PC-3 (cell line): ENCODE measurements at places on chromosomes 1 and 21. TPM values are rescaled to one million over a fixed set of nuclear protein-coding genes. Genes with fewer than 3 reads are reported as not detected.

DNA sequence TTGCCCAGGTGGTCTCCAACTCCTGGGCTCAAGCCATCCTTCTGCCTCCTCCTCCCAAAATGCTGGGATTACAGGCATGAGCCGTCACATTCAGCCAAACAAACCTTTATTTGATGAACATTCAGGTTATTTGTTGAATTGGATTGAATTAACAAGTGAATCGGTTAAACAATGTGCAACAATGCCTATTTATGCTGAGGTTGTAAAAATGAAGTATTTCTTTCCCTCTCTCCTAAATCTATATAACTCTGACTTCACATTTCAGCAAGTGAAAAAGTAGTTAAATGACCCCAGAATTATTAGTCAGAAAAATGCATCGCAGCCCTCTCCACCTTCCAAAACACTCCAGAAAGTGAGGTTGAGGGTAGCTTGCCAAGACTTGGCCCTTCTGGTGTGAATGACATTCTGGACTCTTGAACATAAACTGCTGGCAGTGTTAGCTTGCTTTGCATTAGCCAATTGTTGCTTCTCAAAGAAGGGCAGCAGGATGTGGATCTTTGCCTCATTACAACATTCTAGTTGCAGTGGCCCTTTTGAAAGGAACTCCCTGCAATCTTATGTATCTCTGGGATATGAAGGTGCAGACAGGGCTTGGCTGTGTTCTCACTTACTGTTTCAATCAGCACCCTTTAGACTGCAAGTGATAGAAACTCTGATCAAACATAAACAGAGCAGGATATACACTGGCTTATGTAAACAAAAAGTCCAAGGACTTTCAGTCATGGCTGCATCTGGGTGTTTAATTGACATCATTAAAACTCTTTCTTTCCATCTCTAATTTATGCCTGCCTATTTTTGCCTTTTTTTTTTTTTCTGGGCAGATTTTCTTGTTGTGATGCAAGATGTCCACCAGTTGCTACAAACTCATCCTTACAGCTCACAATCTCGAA, 22.4 kb downstream of the EDN2 start:
- no peak for DNase-seq

GRCh38 chr1:54996359-54996868, 2.3 kb upstream of the BSND start:
- peak; percentile 84 for DNase-seq

GRCh38 chr1:50488356-50488755, 65.1 kb upstream of the DMRTA2 start:
- DNase-seq = no peak

DNA sequence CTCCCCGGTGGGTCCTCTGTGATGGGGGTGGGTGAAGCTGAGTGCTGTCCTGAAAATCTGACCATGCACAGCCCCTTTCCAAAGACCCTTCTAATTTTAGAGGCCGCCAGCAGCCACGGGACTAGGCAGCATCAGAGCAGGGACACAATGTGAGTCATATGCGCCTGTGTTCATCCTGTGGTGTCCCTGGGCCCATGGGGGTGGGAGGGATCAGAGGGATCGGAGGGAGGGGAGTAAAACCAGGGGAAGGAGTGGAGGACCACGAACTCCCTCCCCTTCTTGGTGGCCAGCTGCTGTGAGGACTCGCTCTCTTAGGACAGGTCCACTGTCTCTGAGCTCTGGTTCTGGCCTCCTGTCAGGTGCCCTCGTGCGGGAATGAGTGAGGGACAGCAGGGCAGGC, 61.5 kb downstream of the ADARB1 start:
- no peak for DNase-seq

GRCh38 chr21:34838956-34839820, 170.4 kb downstream of the CLIC6 start:
- DNase-seq = no peak

DNA sequence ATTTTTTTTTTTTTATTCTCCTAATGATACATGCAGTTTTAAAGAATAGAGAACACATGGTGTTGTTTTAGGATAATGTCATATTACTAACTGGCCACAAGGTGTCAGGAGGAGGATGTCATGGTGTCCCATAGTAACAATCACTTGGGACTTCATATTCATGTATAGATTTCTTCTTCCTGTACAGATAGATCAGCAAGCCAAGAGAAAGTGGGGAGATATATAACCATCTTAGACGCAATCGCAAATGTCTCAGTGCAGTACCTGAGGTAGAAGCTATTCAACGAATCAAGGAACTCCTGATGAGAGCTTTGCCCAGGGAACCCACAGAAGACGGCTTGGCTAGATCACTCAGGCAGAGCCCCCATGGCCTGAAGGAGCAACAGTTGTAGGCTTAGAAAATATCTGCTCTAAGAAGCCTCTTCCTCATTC, 12.3 kb downstream of the OR2T11 start:
- DNase-seq = peak; percentile 64

GRCh38 chr21:28160378-28160777, 832.3 kb downstream of the LTN1 start:
- no peak for DNase-seq

- DNase-seq = peak; percentile 53
Measured at GRCh38 chr1:115717541-115717940, 51.0 kb downstream of the CASQ2 start.

DNA sequence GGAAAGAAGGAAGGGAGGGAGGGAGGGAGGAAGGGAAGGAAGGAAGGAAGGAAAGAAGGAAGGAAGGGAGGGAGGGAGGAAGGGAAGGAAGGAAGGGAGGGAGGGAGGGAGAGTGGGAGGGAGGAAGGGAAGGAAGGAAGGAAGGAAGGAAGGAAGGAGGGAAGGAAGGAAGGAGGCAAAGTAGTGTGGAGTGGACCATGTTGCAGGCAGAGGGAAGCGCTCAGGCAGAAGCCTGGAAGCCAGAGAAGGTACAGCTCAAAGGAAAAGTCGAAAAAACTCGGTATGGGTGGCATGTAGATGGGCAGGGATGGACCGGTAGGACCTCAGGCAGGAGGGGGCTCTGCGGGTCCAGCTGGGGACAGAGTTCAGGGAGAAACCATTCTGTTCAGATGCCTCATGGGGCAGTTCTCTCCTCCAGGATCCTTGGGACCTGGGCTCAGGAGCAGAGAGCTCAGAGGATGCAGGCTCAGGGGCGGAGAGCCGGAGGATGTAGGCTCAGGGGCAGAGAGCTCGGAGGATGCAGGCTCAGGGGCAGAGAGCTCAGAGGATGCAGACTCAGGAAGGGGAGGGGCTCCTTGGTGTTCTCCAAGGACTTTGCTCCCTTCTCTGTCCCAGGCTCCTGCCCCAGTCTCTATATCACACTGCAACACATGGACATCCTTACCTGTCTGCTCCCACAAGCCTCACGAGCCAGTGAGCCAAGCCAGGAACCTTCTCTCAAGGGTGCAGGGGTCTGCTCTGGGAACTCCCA, 13.6 kb upstream of the PADI3 start:
- DNase-seq = no peak

DNA sequence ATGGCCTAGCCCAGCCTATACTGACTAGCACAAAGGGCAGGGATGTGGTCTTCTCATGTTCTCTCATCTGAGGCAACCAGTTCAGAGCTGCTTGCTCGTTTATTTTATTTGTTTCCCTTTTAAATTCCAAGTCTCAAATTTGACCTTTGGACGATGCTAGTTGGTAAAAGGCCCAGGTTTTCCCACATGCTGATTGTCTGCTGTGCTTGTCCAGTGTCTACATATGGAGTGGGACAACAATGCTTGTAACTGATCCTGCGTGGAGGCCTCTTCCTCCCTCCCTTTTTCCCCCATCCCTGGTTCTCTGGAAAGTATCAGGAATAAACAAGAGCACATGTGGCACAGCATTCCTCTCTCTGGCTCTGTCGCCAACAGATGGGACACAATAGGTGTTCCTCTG, 34.0 kb upstream of the BEND5 start:
- no peak for DNase-seq

GRCh38 chr1:21268281-21269239, 21.7 kb downstream of the ECE1 start:
- no peak for DNase-seq

GRCh38 chr1:194055536-194055935, 869.1 kb upstream of the B3GALT2 start:
- no peak for DNase-seq

DNA sequence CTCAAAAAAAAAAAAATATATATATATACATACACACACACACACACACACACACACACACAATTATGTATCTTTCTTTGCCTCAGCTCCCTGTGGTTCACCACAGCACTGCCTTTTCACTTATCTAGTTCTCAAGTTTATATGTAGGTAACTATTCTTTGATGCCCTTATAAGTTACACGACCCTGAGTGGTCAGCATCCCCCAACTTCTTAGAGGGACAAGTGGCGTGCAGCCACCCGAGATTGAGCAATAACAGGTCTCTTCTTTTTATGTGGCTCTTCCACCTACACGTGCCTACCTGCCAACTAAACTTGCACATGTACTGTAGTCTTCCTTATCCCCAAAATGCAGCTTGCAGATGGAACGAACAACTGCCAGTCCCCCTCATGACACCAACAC, 120.8 kb downstream of the GABPA start:
- DNase-seq = no peak

DNA sequence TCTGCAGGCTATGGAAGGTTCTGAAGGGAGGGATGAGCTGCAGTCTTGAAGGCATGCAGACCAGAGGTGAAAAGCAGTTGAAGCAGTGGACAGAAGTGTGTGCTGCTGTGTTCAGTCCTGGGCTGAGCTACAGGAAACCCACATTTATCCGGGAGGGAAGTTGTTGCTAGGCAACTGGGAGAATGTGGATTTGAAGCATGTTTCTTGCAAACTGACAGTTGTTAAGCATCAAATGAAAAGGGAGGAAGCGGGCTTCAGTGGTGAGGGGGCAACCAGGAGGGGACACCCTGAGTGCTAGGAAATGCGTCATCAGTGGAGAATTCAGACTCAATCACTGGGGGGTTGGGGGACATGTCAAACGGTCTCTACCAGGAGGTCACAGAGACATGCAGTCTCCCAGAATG, 28.7 kb downstream of the ABCA4 start:
- no peak for DNase-seq

DNA sequence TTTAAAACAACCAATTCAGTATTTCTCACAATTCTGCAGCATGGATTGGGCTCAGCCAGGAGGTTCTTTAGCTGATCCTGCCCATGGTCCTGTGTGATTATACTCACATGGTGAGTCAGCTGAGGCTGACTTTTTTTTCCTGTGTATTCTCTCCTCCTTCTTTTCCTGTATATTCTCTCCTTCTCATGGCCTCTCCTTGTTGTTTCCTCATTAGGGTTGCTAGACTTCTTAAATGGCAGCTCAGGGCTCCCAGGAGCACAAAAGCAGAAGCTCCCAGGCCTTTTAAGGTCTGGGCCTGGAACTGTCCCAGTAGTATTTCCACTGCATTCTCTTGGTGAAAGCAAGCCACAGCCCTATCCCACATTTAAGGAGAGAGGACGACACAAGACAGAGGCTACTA, 26.8 kb downstream of the VANGL1 start:
- peak; percentile 60 for DNase-seq

DNA sequence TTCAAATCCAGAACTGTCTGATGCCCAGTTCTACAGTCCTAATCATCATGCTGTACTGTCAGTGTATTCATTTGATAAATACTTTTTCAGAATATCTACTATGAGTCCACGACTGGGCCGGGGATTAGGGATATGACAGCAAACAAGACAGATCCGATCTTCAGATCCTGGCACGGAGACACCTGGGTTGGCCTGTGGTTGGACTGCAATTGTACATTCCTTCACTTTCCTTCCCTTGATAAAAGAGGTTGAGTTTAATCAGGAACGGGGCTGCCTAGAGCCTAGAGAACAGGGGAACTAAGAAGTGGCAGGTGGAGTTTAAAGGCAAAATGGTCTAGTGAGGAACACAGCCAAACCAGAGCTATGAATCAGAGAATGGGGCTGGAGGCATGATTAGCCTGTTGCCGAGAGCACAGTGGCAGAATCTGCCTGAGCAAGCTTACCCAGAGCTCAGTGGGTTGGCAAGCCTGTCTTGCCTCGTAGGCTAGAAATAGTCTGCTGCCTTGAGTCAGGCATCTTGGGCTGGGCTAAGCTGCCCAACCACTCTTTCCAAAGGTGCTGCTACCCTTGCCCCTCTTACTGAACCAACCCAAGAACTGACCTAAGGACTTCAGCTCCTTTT, 38.1 kb upstream of the PTCH2 start:
- peak; percentile 41 for DNase-seq

DNA sequence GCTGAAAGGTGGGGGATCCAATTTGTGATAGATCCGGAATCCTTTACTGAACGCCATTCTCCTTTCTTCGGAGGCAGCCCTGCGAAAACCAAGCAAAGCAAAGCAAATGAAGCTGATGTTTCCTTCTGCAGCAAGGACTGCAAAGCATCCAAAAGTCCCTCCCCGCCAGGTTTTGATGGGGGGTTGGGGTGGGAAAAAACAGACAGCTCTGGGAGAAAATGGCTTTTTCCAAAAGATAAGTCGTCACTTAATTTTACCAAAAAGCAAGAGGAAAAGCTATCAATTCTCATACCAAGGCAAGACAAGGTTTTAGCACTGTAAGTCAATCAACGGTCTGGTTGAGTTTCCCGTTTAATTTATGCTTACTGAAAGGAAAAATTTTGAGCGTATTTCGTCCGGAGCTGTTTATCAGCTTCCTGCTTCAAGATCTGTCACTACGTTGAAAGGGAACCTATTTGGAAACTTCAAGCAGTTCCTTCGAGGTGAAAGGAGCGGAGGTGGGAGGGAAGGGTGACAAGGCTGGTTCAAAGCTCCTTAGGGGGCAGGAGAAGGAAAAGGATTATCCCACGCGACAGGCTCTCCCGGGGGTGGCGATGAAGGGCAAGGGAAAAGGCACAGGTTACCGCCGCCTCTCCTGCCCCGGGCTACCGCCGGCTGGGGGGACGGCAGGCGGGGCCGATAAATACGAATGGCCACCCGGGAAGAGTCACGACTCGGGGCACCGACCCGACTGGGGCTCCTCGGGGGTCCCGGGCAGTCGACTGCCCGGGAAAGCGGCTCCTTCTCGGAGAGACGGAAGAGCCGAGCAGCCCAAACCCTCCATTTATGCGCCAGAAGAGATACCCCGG, 750 bp downstream of the SYNJ1 start:
- peak; percentile 28 for DNase-seq

DNA sequence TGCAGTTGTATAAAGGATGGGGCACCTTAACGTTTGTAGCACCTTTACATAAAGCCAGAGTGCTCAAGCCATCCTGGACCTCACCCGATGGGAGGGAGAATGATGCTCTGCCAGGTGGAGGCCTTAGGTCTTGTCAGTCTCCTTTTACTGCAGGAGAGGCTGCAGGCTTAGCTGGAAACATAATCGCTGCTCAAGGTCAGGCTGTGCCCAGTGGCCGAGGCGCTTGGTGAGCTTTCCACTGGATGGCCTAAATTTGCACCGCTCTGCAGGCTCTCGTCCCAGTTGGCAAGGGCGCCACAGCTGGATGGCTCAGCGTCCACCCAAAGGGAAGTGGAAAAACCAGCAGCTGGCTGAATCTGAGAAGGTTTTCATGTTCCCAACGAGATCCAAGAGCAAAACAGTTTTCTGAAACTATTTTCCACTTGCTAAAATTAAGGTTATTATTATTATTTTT, 438.9 kb downstream of the CAMTA1 start:
- DNase-seq = no peak

Gene SLC45A1
- total RNA-seq = 0.62 and 0.75 TPM in 2 replicates

Gene DEPDC1
- 21.0 and 21.6 TPM in 2 replicates for total RNA-seq

Gene ZBTB7B
- 39.7 and 59.1 TPM in 2 replicates for total RNA-seq

Gene TMEM82
- total RNA-seq = not detected in 2 replicates

Gene ABL2
- total RNA-seq = 15.9 and 19.2 TPM in 2 replicates

Gene IFNLR1
- 8.9 and 9.5 TPM in 2 replicates for total RNA-seq

Gene ACTL8
- total RNA-seq = not detected in 2 replicates

Gene HAO2
- not detected in 2 replicates for total RNA-seq

Gene KLHDC9
- 3.2 and 3.3 TPM in 2 replicates for total RNA-seq

Gene B3GALT5
- total RNA-seq = 0.58 and 1.5 TPM in 2 replicates

Gene C1orf141
- total RNA-seq = not detected in 2 replicates

Gene C1QB
- not detected in 2 replicates for total RNA-seq

Gene TCHH
- not detected in 2 replicates for total RNA-seq
